ENCODE measurements at places on chromosomes 1 and 21.

DNA sequence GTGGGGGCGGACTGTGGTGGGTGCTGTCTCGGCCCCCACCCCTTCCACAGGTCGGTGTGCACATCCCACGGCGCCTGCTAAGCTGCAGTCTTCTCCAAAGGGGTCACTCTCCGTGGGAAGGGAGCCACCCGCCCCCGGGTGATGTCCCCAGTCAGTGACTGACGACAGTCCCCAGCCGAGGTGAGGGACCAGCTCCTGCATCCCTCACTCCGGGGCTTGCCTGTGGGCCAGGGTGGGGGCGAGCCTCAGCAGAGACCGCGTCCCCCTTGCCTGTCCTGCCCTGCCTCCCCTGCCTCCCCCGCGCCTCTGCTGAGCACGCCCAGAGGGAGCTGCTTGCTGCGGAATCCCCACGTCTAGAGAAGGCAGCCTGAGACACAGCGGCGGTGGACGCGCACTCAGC lies 35.9 kb upstream of the PDE9A start:
- DNase-seq, result no peak

- no peak for DNase-seq
These were observed 1583.8 kb downstream of the NCAM2 start for GRCh38 chr21:22582026-22582425.

GRCh38 chr1:79362470-79362869 lies 355.9 kb upstream of the ADGRL4 start:
- no peak for DNase-seq

GRCh38 chr1:56336982-56337381 lies 242.4 kb downstream of the PLPP3 start:
- no peak for DNase-seq

DNA sequence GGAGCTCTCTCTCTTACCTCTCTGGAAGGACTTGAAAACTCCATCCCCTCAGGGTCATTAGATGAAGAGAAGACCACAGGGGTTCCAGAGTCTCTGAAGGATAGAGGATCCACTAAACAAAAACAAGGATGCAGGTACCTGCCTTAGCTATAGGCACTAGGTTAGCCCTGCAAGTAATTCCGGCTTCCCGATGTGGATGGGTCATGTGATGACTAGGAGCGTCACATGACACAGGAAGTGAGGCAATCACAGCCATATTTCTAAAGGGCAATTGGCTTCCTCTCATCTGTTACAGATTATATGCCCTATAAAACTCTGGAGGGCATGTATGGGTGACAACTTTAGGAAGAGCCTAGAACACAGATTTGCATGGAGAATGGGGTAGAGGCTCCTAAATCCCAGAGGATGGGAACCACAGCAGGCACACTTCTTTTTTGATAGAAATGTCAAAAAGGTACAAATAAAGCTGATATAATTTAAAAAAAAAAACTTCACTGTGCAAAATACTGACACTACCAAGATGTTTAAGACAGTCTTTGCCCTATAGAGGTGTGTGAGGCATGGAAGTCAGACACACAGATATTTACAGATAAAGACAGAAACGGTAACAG lies 14.1 kb downstream of the ENTREP3 start:
- peak; percentile 56 for DNase-seq

DNA sequence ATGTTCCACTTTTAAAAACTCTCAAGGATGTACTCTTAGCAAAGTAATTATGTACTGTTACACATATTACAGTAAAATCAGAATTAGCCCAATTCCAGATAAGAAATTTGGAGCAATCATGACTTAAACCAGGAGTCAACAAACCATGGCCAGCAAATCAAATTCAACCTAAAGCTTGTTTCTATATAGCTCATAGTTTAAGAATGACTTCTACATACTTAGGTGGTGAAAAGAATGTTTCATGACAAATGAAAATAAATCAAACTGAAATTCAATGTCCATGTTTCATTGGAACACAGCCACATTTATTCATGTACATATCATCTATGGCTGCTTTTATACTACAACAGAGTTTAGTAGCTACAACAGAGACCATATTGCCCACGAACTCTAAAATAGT lies 35.1 kb downstream of the FRRS1 start:
- no peak for DNase-seq

DNA sequence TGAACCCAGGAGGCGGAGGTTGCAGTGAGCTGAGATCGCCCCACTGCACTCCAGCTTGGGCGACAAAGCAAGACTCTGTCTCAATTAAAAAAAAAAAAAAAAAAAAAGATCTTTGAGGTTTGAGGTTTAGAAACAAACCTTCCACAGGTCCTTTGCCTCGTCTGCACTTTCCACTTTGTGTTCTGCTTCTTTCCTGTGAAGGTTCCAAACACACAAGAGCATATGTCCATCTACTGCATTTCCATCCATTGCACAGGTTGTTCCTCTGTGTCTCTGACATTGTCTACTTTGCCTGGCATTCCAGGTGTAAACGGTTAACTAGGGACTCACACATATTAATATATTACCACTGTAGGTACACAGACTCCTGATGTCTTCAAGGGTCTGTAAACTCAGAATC lies 40.1 kb downstream of the DSTYK start:
- DNase-seq, result no peak

- DNase-seq, result no peak
These were observed 1.1 kb upstream of the SHISAL2A start for GRCh38 chr1:52631759-52632331.

DNA sequence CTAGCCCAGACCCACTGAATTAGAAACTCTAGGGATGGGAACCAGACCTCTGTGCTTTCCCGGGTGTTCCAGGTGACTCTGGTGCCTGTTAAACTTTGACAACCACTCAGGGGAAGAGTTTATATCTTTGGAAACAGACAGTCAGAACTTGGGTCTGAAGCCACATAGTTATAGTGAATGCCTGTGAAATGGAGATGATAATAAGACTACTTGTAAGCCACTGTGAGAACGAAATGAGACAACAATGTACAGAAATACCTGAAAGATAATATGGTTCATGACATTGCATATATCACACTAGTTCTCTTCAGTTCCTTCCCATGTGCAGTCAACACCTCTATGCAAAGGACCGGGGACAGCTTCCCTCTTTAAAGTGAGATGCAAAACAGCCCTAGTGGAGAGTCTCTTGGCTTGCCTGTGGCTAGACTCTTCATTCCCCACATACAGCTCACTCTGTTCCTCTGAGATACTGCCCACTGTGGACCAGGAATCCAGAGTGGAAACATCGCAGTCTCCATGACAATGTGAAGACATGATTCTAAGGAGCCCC lies 287.5 kb downstream of the ASTN1 start:
- DNase-seq, result no peak

- DNase-seq, result no peak
These were observed 29.9 kb upstream of the PUM1 start for GRCh38 chr1:31095298-31095981.

GRCh38 chr21:41460578-41461527 lies 34.8 kb downstream of the MX1 start:
- DNase-seq, result peak; percentile 70

DNA sequence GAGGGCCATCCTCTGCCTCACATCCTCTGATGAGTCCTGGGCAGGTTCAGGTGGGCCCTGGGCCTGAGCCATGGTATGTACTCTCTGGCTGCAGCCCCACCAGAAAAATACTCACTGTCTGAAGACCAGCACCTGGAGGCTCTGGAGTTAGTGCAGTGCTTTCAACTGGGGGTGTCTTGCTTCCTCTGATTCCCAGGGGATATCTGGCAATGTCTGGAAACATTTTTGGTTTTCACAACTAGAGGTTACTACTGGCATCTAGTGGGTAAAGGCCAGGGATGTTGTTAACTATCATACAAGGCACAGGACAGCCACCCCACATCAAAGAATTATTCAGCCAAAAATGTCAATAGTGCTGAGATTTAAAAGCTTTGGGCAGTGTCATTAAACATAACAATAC lies 152.7 kb downstream of the HIVEP3 start:
- no peak for DNase-seq

DNA sequence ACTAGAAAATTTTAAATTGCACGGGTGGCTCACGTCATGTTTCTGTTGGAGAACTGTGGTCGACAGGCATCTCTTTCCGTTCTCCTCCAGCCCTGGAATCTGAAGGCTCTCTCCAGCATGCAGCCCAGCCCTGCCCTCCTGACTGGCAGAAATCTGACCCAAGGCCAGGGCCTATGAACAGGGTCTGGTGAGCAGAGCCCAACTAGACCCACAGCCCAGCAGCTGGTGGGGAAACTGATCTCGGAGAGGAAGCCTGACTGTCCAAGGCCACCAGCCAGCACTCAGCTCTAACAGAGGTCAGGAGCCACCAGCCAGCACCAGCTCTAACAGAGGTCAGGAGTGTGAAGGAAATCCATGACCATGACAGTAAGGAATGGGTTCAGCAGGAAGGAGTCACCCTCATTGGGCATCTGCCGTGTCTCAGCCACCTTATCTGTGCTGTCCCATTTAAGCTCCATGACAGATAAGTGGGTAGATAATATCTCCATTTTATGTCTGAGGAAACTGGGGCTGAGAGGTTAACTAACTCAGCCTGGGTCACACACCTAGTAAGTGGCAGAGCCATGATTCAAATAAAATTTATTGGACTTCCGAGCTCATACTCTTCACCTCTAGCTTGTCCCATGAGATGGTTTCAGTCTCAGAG lies 20.2 kb upstream of the PKP1 start:
- DNase-seq, result no peak

DNA sequence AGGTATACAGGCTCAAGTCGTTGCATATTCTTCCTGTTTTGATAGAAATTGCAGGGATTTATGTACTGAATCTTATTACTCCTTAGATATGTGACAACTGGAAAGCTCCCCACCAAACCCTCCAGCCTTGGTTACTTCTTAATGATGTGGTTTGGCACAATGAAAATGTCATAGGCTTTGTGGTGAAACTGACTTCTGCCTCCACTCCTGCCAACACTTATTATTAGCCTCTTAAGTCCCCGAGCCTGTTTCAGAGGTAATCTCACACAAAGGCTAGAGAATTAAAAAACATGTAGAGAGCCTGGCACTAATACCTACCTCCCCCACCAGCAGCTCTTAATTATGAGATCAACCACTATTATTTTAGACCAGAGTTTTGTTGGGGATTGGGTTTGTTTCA lies 4.2 kb downstream of the COX20 start:
- DNase-seq, result no peak

- peak; percentile 82 for DNase-seq
These were observed 57.4 kb downstream of the OLIG1 start for GRCh38 chr21:33127154-33127867.

DNA sequence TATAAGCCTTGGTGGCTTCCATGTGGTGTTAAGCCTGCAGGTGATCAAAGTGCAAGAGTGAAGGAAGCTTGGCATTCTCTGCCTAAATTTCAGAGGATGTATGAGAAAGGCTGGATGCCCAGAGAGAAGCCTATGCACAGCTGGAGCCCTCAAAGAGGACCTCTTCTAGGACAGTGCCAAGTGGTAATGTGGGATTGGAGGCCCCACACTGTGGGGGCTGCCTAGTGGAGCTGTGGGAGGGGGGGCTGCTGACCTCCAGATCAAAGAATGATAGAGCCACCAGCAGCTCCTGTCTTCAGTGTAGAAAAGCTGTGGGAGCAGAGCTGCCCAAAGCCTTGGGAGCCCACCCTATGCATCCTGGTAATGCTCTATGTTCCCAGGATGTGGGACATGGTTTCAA lies 1512.7 kb upstream of the TPTE start:
- DNase-seq, result no peak

DNA sequence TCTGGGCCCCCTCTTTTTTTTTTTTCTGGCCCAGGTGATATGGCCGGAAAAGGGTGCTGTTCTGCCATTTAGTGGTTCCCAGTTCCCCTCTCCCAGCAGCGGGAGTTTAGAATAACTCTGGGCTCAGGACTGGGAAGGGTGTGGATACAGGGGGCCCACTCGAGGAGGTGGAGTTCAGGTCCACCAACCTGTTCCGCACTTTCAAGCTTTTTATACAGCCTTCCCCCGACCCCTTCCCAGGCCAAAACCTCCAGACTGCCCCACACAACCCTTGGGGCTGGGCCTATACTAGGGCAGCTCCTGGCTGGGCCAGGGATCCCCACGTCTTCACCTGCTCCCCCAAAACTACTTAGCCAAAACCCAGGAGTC lies 402 bp downstream of the PLEKHG5 start:
- no peak for DNase-seq

GRCh38 chr1:226708342-226708780 lies 30.7 kb downstream of the ITPKB start:
- DNase-seq, result no peak

DNA sequence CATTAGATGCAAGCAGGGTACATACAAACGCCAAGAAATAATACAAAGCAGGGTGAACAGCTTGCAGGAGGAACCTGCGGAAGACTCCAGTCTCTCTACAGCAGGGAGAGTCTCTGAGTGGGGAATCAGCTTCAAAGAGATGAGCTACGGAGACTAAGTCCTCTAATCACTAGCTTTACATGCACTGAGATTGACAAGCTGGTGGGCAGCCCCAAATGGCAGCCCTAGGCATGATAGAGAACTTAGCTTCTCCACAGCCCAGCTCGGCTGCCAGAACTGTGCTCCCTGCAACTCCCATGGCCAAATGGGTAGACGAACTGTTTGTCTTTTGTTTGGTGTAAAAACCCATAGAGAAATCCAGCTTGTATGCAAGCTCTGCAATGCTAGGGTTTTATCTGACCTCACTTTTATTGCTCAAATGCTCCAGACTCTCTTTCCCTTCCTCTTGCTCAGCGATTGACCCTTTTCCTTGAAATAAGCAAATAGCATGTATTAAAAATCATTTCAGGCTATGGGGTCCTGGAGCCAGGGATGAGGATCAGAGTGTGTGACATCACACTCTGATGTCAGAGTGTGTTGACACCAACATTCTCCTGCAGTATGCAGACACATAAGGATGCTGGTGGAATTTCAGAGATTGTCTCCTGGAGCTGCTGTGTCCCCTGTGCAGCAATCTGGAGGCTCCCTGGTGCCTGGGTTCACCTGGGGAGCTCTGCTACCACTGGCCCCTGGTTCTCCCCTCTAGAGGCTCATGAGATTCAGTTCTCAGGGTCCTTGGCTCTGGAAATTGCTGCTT lies 238.5 kb downstream of the TTLL7 start:
- DNase-seq, result no peak

All from WTC11 (cell line).